ENCODE measurements at places on chromosomes 13 and 19.

DNA sequence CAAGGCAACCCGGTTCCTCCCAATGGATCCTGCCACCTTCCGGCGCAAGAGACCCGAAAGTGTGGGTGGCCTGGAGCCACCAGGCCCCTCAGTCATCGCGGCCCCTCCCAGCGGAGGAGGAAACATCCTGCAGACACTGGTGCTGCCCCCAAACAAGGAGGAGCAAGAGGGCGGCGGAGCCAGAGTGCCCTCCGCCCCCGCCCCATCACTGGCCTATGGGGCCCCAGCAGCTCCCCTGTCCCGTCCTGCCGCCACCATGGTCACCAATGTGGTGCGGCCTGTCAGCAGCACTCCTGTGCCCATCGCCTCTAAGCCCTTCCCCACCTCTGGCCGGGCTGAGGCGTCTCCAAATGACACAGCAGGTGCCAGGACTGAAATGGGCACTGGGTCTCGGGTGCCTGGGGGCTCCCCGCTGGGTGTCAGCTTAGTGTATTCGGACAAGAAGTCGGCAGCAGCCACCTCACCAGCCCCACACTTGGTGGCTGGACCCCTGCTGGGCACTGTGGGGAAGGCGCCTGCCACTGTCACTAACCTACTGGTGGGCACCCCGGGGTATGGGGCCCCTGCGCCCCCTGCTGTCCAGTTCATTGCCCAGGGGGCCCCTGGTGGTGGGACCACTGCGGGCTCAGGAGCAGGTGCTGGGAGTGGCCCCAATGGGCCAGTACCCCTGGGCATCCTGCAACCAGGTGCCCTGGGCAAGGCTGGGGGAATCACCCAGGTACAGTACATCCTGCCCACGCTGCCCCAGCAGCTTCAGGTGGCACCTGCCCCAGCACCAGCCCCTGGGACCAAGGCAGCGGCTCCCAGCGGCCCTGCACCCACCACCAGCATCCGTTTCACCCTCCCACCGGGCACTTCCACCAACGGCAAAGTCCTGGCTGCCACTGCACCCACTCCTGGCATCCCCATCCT, 11.2 kb upstream of the PRR19 start:
- DNase-seq: no peak

GRCh38 chr19:10690341-10690781, 10.9 kb upstream of the QTRT1 start:
- DNase-seq: no peak

- peak; percentile 87 for DNase-seq
Observed at GRCh38 chr13:19586904-19587634, 25.7 kb upstream of the TPTE2 start.

- DNase-seq: no peak
Observed at GRCh38 chr19:6519289-6519688, 11.5 kb upstream of the TNFSF9 start.

- DNase-seq: no peak
Observed at GRCh38 chr19:2549701-2550191, 73.8 kb downstream of the GADD45B start.

GRCh38 chr13:85729296-85729695, 69.9 kb downstream of the SLITRK6 start:
- DNase-seq: no peak

DNA sequence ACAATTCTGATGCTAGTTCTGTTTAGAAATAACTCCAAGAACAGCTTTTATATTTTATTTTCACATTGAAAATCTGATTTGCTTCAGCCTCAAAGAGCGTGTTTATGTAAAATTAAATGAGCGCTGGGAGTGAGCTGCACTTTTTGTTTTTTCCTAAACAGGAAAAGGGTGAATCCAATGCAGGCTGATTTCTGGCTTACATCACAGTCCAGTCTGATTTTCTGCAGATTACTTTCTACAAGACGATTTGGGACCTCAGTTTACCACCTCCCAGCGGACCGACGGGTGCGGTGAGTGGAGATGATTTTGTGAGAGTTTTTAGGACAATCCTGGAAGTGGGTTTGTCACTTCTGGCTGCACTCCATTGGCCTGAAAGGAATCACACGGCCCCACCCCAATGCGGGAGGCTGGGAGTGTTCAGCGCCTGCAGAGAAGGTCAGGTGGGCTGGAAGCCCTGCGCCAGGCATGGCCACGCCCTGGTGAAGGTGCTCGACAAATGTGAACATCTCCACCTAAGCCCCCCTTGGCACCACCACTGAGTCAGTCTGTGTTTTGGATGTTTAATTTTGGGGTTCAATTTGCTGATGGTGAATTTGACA, 90.1 kb downstream of the ANKRD10 start:
- DNase-seq: no peak

DNA sequence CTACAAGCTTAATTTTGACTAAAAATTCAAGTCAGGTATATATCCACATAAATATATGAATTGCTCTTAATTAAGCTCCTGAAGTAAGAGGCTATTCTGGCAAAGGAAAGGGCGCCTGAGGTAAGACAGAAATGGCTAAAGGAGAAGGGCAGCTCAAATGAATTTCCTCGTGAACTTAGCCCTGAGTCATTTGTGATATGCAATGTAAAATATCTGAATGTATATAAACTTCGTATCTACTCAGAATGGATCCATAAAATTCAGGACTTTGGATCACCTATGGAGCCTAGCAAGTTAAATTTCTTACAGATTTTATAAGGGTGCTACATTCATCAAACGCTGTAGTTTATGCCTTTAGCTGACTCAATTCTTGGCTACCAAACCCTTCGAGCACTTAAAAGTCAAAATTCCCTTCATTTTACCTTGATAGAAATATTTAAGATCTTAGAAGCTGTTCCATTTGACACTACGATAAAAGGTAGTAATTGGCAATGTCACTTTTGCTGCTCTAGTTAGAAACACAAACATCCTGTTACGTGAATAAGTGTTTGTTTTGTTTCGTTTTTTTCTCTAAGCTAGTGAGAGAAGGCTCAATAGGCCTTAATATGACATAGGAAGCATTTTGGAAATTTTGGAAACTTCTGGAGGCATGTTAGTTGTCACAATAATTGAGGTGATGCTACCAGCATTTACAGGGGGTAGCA, 69.2 kb downstream of the DIAPH3 start:
- DNase-seq: no peak

- DNase-seq: no peak
Observed at GRCh38 chr19:15218501-15218900, 13.7 kb downstream of the EPHX3 start.

DNA sequence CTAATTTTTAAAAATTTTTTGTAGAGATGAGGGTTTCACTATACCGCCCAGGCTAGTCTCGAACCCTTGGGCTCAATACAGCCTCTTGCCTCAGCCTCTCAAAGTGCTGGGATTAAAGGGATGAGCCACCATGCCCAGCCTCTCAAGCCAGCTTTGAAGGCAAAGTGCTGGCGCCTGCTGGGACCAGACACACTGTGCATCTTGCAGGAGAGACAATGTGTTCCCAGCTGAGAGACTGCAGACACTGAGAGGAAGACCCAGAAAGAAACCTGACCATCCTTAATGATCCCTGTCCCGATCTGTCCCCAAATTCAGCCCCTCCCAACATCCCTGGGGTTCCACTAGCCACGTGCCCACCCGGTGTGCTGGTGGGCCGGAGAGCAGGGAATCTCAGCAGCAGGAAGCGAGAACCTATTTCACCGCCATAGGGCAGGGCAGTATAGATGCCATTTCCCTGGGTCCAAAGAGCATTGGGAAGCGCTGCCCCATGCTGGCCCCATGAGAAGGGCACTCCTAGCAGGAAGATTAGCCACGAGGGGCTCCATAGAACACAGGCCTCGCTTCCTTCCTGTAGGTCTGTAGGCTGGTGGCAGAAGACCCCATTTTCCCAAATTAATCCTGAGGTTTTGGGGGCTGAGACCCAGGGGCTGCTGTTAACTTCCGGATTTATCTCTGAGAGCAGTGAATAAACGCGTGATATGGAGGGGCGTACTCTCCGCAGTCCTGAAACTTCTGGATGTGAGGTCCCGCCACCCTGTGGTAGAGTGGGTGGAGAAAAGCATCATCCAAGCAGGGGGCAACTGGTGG, 968 bp downstream of the RAVER1 start:
- DNase-seq: no peak

- DNase-seq: no peak
Observed at GRCh38 chr13:59166174-59166573, 997.6 kb downstream of the DIAPH3 start.

DNA sequence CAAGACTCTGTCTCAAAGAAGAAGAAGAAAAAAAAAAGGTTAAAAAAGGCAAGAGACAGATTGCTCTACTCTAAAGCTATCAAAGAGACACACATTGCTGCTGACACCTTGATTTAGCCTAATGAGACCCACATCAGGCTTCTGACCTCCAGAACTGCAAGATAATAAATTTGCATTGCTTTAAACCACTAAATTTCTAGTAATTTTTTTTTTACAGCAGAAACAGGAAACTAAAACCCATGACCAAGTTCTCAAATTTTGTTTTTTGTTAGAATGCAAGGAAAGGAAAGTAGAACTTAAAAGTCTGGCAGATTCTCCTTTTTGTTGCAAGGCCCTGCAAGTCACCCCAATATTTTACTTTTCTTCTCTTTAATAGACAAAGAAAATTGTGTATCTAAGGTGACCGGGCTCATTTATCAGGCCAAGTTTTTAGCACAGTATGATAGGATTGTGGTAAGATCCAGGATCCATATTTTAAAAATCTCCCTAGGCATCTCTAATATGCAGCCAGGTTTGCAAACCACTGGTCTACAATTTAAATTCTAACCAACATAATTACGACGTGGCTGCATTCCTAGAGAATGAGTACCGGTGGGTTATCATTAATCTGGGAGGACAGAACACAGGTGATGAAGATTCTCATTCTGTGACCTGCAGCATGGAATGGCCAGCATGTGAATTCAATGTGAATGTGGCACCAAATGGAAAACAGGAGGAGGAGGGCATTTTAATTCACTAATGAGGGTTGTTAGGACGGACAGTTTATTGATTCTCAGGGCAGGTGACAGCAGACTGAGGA, 56.7 kb upstream of the MED4 start:
- no peak for DNase-seq
